ENCODE measurements at places on chromosomes 6 and 20.

DNA sequence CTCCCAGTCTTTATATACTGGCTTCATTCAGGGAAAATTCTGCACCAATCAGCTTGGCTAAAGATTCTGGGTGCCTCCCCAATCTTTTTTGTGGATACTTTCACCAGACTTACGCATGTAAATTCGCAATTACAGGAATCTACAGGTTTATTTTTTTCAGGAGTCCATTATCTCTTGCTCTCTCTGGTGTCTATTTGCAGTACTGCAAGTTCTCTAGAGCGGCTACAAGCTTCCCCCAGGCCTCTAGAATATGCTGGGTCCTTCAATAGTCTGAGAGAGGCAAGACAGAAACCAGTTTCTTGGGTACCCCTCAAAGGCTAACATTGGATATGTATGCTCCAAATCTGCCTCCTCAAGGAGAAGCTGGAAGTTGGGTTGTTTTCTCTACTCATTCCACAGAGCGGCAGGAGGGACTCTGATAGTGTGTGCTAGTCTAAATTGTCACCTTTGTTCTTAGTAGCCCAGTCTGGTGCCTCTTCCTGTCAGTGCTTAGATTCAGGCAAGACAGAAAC lies 58.5 kb downstream of the SUN5 start:
- DNase-seq, result peak; percentile 35

DNA sequence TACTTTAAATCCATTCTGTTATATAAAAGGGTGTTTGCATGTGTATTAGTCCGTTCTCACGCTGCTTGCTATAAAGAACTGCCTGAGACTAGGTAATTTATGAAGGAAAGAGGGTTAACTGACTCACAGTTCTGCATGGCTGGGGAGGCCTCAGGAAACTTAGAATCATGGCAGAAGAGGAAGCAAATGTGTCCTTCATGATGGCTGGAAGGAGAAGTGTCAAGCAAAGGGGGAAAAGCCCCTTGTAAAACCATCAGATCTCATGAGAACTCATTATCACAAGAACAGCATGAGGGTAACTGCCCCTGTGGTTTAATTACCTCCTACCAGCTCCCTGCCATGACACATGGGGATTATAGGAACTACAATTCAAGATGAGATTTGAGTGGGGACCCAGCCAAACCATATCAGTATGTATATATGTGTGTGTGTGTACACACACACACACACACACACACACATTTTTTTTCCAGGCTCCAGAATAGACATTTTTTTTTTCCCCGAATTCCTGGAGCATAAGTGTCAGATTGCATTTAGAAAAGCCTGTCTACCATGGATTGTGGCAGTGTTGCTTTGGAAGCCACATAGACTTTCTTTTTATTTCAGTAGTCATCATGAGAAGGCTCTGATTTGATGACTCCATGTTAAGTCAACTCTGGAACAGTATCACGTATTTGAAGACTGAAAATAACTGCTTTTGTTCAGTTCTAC lies 31.5 kb downstream of the KDM1B start:
- peak; percentile 51 for DNase-seq

DNA sequence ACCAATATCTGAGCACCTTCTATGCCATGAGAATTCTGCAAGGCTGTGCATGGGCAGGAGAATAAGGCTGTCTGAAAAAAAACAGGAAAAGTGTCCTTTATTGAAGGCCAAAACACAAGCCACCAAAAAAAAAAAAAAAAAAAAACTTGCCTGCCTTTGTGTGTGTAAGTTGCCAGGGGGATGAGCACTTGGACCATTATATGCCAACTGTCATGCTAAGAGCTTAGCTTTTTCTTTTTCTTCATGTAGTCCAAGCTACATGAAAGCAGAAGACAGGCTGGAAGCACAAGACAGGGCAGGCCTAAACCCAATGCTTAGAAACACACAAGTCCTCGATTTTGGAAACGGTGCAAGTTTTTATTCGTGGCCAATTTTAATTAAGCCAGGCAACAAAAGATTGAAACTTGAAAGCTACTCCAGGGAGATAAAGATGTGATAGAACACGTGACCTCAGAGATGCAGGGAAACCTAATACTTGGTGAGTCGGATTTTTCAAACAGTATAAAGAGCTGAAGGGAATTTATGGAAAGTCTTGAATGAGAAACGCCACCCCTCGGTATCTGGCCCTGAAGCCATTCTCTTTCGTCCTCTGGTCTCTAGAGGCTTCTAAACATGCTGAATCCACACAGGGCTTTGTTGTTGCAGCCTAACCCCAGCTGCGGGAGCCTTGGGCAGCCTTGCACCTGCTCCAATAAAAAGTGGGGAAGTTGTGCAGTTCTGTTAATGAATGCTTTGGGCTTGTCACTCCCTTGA lies 8.6 kb downstream of the BMP7 start:
- no peak for DNase-seq

- no peak for DNase-seq
Measured at GRCh38 chr20:51428401-51429143, 113.9 kb downstream of the NFATC2 start.

- no peak for DNase-seq
Measured at GRCh38 chr6:5085648-5086293, 630 bp downstream of the PPP1R3G start.

- peak; percentile 23 for DNase-seq
Measured at GRCh38 chr6:123527406-123527805, 109.3 kb downstream of the TRDN start.

DNA sequence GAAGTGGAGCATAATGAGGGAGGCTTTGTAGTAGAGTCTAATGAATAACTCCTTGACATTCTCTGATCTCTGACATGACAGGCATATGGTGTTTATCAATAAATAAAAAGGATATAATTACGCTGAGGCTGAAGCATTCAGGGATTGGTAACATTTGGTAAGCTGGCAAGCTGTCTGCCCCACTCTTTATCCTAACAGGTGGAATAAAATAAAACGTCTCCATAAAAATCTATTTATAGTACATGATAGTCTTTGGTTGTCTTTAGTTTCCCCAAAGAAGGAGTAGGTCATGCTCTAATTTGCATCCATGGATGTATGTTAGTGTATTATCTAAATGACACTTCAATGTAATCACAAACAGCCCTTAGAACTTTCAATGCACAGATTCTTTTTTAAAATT lies 30.9 kb upstream of the RBM24 start:
- no peak for DNase-seq

DNA sequence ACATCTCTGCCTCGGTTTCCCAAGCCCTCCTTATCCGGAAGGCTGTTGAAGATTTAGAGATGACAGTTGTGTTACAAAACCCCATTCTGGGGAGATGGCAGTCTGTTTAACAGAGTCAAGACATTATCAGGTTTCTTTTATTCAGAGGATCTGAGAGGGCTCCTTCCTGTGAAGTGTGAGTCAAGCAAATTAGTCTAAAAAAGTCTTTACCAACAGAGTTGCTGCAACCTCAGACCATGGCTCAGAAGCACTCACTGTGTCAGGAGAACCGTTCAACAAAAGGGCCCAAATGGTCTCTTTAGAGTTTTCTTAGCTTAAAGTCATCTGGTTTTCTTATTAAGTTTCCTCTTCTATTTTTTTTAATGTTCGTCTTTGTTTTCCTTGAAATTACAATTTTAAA lies 717.8 kb downstream of the EPM2A start:
- DNase-seq, result peak; percentile 56

DNA sequence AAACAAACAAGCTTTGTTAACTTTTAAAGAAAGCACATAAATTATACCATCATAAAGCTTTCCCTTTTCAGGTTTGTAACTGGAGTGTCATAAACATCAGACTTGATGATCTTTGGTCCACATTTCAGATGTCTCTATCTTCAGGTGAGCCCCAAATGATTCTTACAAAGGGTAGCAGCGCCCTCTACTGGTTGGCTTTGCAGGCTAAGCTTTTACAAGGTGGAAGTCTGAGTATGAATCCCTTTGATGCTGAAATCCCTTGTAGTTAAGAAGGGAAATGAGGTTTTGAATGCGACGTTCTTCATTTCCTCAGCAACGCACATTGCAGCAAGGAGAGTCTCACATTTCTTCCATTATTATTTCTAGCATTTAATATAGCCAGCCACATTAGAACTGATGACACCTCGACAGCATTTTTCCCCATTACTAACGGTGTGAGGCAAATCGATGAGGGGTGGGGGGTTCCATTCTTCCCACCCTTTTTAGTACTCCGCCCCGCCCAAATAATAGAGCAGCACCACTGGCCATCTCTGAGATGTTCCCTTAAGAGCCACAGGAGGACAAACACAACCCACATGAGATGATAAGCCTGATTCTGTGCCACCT lies 126.3 kb upstream of the NT5E start:
- DNase-seq, result peak; percentile 66

- peak; percentile 72 for DNase-seq
Measured at GRCh38 chr6:167793421-167793820, 33.3 kb upstream of the AFDN start.

DNA sequence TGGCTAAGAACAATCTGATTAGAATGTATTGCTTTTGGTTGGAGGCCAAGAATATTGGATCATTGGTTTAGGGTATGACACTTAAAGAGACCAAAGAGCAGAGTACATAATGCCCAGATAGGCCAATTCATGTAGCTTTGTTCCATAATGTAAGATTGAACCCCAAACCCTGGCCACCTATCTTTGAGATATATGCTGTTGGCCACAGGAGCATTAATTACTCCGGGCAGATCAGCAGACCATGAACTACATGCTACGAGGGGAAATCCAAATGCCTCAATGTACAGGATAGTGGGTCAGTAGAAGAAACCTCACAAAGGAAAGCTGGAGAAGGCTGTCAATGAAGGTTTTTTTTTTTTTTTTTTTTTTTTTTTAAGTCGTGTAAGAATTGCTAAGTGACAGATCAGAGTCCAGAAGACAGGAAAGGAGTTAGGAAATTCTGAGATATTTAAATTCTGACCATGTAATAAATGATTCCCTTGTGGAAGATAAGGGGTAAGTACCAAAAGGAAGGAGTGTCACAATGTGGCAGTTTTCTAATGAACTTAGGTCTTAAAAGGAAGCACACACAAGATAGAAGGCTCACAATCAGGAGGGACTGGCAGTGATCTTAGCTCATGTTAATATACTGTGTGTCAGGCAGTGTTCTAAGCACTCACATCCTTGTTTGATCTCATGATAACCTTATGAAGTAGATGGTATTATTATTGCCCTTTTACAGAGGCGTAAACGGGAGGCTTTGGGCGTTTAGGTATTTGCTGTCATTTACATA lies 61.4 kb downstream of the CARMIL1 start:
- DNase-seq, result no peak

DNA sequence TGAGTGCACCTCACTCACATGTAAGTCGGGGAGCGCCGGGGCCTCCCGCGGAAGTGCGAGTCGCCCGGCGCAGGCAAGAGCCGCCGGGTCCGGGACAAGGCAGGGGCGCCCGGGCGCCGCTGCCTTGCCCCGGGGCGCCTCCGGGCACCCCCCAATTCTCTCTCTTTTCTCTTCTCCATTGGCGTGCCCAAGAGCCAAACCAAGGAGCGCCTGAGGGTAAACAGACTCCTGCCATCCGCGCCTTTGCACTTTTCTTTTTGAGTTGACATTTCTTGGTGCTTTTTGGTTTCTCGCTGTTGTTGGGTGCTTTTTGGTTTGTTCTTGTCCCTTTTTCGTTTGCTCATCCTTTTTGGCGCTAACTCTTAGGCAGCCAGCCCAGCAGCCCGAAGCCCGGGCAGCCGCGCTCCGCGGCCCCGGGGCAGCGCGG lies 36.8 kb downstream of the GNAS start:
- DNase-seq, result no peak

GRCh38 chr6:100084316-100084990 lies 90.4 kb upstream of the MCHR2 start:
- DNase-seq, result no peak

DNA sequence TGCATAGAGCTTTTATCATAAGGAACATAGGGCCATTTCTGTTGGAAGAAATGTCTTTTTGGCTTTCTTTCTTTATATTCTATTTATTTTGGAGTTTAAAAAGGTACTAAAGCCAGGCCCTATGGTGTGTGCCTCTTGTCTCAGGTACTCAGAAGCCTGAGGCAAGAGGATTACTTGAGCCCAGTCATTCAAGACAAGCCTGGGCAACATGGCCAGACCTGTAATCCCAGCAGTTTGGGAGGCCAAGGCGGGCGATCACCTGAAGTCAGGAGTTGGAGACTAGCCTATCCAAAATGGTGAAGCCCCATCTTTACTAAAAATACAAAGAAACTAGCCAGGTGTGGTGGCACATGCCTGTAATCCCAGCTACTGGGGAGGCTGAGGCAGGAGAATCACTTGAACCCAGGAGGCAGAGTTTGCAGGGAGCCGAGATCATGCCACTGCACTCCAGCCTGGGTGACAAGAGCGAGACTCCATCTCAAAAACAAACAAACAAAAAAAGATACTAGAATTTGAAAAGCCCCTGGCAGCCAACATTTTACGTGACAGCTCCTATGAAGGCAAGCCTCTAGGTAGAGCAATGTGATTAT lies 80.0 kb downstream of the CBFA2T2 start:
- DNase-seq, result no peak

DNA sequence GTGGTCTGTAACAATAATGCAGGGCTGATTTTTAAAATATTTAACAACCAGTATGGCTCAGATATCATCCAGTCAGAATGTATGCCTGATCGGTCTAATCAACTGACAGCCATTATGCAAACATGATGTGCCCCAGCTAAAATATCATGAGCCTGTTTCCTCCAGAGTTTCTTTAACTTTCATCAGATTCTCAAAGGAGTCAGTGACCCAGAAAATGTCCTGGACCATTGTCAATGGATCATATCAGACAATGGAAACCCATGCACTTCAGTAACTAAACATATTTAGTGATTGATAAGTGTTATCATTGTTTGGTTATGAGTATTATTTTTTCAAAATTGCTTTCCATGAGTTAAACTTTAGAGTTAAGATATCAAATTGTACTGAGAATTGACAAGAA lies 173.5 kb downstream of the LMBRD1 start:
- no peak for DNase-seq

DNA sequence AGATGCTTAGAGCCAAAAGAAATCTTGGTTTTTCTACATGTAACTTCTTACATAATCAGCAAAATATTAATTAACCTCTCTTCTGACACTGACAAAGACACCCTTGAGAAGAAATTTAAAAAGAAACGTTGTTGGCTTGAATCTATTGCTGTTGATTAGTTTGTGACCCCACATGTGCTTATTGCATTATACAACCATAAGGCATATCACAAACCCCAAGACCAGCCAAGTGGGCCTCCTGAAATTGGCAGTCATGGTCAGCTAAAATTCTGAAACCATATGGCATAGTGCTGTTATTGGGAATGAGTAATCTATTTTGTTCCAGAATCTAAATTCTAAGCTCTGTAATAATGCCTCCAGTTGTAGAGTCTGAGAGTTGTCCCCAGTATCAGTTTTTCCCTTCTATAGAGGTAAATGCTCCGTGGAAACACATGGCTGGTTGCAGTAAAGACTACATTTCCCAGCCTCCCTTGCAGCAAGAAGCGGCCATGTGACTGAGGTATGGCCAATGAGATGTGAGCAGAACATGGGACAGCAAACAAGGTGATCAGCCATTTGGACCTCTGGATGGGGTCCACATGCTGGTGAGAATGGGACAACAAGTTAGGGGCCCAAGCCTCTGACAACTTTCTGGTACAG lies 42.3 kb upstream of the PTPN1 start:
- DNase-seq, result no peak

- peak; percentile 9 for DNase-seq
Measured at GRCh38 chr6:83558975-83559374, 46.6 kb downstream of the PRSS35 start.

Data from renal cortical epithelial cell (primary cell).